MCF 10A (cell line): ENCODE measurements at places on chromosomes 11 and 22. TPM values are rescaled to one million over a fixed set of nuclear protein-coding genes. Genes with fewer than 3 reads are reported as not detected.

Gene ACCS
- 7.9 and 12.0 TPM in 2 replicates for total RNA-seq

DNA sequence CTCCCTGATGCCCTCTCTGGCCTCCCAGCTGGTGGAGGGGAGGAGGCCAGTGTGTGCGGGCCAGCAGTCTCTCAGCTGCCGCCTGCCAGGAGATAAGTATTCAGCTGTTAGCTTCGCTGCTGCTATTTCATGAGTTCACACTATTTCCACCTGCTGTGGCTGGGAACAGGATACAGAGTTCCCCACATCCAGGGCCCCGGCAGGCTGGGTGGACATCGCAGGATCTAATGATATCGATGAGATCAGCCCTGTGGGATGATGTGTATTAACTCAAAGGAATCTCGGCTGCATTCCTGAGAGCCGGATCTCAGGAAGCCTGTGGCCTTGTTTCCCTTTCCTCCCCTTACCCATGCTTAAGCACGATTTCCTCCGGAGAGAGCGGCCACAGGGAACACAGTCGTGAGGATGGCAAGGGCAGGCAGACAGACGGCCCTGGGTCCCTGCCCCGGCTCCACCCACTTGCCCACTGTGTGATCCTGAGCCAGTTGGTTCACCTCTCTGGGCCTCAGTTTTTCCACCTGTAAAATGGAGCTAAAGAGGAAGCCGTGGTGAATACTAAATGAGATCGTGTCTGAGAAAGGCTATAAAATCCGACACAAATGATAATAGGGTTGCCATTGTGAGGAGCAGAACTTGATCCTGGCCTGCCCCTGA lies 6.5 kb upstream of the PVALB start:
- no peaks in the 10 kb centered on the region for H3K4me1 ChIP-seq
- no peak overlapping the region for H3K27ac ChIP-seq
- DNase-seq = no peak
- H3K27me3 ChIP-seq = peaks cover 57% of the 10 kb centered on the region
- no peak overlapping the region for H3K4me3 ChIP-seq

DNA sequence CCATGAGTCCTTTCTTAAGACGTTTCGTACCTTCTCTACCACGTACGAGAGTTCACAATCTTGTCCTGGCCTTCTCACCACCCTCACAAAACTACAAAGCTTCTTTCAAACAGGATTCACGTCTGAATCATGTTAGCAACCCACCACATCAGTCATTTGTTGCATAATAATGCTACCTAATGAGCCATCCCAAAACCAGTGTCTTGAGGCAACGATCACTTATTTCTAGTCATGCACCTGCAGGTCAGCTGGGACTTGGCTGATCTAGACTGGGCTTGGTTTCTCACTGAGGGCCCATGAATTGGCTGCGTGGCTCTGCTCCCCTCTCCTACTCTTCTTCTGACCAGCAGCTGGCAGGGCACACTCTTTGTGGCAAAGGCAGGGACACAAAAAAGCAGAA lies 28.3 kb downstream of the LARGE1 start:
- DNase-seq = no peak
- H3K27ac ChIP-seq = no peak overlapping the region
- no peaks in the 10 kb centered on the region for H3K27me3 ChIP-seq
- H3K36me3 ChIP-seq = no peaks in the 10 kb centered on the region
- no peak overlapping the region for H3K4me3 ChIP-seq

Gene FAM181B
- total RNA-seq = not detected in 2 replicates

- no peak overlapping the region for H3K4me3 ChIP-seq
- H3K4me1 ChIP-seq = peaks cover 4% of the 10 kb centered on the region
- no peaks in the 10 kb centered on the region for H3K27me3 ChIP-seq
- no peak for DNase-seq
- no peak overlapping the region for H3K27ac ChIP-seq
These were observed 119.8 kb downstream of the CSTPP1 start for GRCh38 chr11:47056261-47056915.

- H3K27ac ChIP-seq = no peak overlapping the region
- DNase-seq = peak; percentile 84
- peak overlapping the region; percentile 13 for H3K4me3 ChIP-seq
- H3K36me3 ChIP-seq = no peaks in the 10 kb centered on the region
These were observed 8.4 kb downstream of the DAGLA start for GRCh38 chr11:61688365-61689163.

- peak; percentile 22 for DNase-seq
- peaks cover 7% of the 10 kb centered on the region for H3K4me1 ChIP-seq
- no peak overlapping the region for H3K4me3 ChIP-seq
- H3K27me3 ChIP-seq = peaks cover 36% of the 10 kb centered on the region
These were observed 97.2 kb downstream of the GRIK4 start for GRCh38 chr11:120608760-120609211.

DNA sequence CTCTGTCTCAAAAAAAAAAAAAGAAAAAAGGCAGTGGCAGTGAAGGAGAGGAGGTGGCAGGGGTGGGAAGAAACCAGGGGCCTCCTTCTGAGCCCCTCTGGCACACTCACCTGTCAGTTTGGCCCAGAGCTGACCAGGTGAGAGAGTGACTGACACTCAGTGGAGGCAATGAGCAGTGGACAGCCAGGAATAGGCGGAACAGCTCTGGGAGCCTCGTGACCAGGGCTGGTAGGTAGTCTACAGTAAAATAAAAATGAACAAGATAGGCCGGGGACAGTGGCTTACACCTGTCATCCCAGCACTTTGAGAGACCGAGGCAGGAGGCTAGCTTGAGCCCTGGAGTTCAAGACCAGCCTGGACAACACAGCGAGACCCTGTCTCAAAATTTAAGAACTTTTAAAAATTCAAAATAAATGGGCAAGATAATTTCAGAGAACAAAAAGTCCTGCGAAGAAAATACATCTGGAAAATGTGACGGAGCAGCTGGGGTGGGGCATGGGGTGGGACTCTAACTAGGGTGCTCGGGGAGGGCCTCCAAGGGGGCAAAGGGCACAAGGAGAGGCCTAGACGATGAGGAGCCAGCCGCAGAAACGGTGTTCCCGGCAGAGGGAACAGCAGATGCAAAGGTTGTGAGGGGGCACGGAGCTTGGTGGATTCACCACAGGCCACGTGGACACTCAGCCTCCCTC lies 3.8 kb upstream of the PDXP start:
- no peak overlapping the region for H3K27ac ChIP-seq
- peaks cover 6% of the 10 kb centered on the region for H3K36me3 ChIP-seq
- DNase-seq = no peak

DNA sequence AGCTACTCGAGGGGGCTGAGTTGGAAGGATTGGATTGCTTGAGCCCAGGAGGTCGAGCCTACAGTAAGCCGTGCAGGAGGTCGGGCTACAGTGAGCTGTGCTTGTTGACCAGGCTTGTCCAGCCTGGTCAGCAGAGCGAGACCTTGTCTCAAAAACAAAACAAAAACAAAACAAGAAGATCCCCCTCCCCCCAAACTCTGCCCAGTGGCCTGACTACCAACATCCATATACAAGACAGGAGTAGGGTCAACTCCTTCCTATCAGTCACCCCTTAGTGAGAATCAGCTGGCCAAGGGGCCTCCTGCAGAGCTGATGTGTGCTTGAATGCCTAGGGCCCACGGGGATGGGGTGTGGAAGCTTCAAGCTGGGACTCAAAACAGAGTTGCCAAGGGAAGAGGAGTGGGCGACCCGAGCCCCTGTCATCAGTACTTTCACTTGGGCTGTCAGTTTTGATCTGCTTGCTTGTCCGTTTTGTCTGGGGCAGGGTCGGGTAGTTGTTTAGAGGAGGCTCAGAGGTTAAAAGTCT lies 942 bp upstream of the TSPAN18 start:
- no peak for DNase-seq
- H3K4me1 ChIP-seq = no peaks in the 10 kb centered on the region
- peaks cover 33% of the 10 kb centered on the region for H3K27me3 ChIP-seq
- H3K4me3 ChIP-seq = peak overlapping the region; percentile 36
- H3K27ac ChIP-seq = no peak overlapping the region

GRCh38 chr22:37326726-37327125 lies 44.4 kb downstream of the CYTH4 start:
- no peak overlapping the region for H3K4me3 ChIP-seq
- peaks cover 6% of the 10 kb centered on the region for H3K36me3 ChIP-seq
- peaks cover 34% of the 10 kb centered on the region for H3K4me1 ChIP-seq
- no peaks in the 10 kb centered on the region for H3K27me3 ChIP-seq
- H3K27ac ChIP-seq = peak overlapping the region; percentile 80

Gene GGT1
- 0.63 and 0.76 TPM in 2 replicates for total RNA-seq

DNA sequence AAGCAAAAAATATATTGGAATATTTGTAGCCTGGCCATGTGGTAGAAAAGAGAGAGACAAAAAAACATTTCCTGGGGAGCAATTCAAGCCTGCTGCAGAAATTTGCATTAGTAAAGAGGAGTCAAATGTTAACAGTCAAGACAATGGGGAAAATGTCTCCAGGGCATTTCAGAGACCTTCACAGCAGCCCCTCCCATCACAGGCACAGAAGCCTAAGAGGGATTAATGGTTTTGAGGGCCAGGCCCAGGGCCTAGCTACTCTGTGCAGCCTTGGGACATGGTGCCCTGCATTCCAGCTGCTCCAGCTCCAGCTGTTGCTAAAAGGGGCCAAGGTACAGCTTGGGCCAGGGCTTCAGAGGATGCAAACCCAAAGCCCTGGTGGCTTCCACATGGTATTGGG lies 46.8 kb downstream of the PGR start:
- no peak for DNase-seq
- H3K4me1 ChIP-seq = no peaks in the 10 kb centered on the region
- no peak overlapping the region for H3K27ac ChIP-seq
- H3K4me3 ChIP-seq = no peak overlapping the region

DNA sequence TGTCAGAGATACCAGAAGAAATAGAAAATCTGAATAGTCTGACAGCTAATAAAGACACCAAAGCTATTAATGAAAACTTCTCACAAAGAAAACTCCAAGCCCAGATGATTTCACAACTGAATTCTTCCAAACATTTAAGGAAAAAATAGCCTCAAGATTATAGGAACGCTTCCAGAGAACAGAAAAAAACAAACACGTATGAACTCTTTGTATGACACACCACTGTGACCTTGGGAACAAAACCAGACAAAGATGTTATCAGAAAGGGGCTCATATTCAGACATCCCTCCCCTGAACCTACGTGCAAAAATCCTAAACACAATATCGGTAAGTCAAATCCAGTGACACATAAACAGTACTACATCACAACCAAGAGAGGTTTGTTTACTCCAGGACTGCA lies 23.5 kb downstream of the CERK start:
- H3K27ac ChIP-seq = no peak overlapping the region
- H3K27me3 ChIP-seq = no peaks in the 10 kb centered on the region
- H3K36me3 ChIP-seq = peaks cover 64% of the 10 kb centered on the region
- H3K4me3 ChIP-seq = no peak overlapping the region
- no peaks in the 10 kb centered on the region for H3K4me1 ChIP-seq
